Smooth muscle cell of the brain vasculature (primary cell): ENCODE measurements at places on chromosomes 5 and 9.

GRCh38 chr9:113461943-113462342 lies 1.6 kb upstream of the RGS3 start:
- no peak for DNase-seq

DNA sequence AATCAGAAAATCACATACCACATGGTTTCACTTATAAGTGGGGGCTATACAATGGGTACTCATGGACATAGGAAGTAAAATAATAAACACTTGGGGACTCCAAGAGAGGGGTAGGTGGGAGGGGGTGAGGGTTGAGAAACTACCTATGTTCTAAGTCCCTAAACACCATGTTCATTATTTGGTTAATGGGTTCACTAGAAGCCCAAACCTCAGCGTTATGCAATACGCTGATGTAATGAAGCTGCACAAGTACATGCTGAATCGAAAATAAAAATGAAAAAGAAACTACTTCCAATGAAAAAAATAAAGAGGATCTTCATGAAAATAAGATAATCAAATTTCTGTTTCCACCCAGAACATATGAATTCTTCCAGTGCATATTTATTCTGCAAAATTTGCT lies 208.5 kb downstream of the TMEM161B start:
- no peak for DNase-seq

DNA sequence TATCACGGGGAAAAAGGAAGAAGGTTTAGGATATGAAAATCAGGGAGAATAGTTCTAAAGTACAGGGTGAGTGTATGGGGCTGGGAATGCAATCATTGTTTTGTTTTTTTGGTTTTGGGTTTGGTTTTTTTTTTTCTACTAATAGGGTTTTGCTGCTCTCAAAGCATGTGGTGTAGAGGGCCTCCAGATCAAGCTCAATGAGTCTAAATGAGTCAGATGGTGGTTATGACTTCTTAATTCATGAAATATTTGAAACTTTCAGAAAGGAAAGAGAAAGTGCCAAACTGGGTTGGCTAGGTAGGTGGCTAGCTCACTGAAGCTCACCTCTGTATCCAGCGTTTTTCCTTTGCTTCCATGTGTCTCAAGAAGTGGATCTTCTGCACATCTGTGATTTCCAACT lies 10.7 kb downstream of the OR1L8 start:
- DNase-seq = no peak

DNA sequence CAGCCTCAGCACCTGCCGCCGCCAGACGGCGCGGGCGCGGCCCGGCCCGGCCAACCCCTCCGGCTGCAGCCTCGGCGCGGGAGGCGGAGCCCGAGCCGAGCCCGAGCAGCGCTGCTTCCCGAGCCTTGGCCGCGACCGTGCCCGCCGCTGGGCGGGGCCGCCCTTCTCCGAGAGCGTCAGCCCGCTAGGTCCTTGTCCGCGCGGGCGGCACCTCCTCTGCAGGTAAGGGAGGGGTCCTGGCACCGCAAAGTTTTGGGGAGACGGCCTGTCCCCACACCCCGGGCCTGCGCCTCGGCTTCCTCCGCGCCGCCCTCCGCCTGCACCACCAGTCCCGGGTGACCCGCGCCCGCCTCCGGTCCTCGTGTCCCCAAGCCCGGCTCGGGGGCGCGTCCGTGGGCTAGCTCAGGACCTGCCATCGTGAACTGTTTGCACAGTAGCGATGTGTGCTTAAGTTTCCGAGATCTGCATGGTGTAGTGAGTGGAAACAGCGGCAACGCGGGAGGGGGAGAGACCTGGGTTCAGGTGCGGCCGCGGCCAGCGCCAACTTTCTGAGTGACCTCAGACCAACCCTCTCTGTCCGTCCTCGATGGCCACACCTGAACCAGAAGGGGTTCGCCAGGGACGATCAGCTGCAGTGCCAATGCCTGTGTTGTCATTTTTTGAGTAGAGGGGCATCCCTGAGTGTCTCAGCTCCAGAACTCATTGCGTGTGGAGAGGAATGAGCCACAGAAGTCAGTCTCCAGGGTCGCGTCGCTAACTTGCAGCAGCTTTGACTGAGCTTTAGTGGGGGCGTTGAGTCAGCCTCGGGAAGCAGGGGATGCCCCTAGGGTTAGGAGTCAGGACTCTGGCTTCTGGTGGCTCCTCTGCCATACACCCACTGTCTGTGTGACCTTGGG lies at the start of gene FRMPD1:
Gene FRMPD1, plus strand, starts transcription at position 82 of the 896 bp plus-strand sequence. CDS start 41,688 bp downstream, outside the sequence.
- DNase-seq = no peak
